ENCODE measurements at places on chromosomes 1 and 21. TPM values are rescaled to one million over a fixed set of nuclear protein-coding genes. Genes with fewer than 3 reads are reported as not detected.

Gene GLUL
- total RNA-seq, result 436 TPM

Gene KIF26B
- 0.31 TPM for total RNA-seq

Gene RGS4
- total RNA-seq, result 0.12 TPM

Gene LORICRIN
- not detected for total RNA-seq

GRCh38 chr1:36176106-36176949, 20.4 kb downstream of the MAP7D1 start:
- DNase-seq, result no peak

DNA sequence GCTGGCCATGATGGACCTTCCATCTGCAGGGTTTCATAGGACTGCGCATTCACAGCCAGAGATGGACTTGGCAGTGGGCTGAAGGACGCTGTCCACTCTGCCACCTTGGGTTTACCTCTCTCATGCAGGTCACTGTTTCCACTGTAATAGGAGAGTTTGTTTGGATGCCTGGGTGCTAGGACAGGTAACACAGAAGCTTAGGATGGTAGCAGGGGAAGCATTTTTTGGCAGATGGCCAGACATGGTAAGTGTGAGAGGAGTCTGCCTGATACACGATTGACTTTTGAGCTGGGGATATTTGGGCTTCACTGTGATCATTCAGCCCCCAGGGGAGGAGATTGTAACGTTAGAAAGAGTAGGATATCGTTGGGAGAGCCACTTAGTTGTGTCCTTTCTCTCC, 11.8 kb downstream of the PSEN2 start:
- no peak for DNase-seq

- DNase-seq, result no peak
These were observed 25.6 kb upstream of the SCCPDH start for GRCh38 chr1:246698466-246699094.

GRCh38 chr1:68174738-68175113, 57.6 kb downstream of the WLS start:
- no peak for DNase-seq

- no peak for DNase-seq
These were observed 79.7 kb downstream of the SMYD2 start for GRCh38 chr1:214360525-214361164.
